Foreskin keratinocyte (primary cell): ENCODE measurements at places on chromosomes 6 and 20.
A peak's percentile ranks its signal among the peaks of the same experiment; 100 is the strongest.

GRCh38 chr20:25584905-25585704, at the start of gene NINL:
TSS of gene NINL (minus strand) at chr20:25585531. CDS start at chr20:25526587, 58,944 bp downstream.
- DNase-seq: peak; percentile 23

- no peak for DNase-seq
Measured at GRCh38 chr6:26366504-26366903, 1.5 kb downstream of the BTN3A2 start.

GRCh38 chr20:20743511-20744169, 31.2 kb upstream of the RALGAPA2 start:
- DNase-seq: no peak

- DNase-seq: peak; percentile 42
Measured at GRCh38 chr20:25247956-25248785, at the start of gene PYGB. TSS of gene PYGB (plus strand) at chr20:25248085. CDS start at chr20:25248179, 94 bp downstream.

DNA sequence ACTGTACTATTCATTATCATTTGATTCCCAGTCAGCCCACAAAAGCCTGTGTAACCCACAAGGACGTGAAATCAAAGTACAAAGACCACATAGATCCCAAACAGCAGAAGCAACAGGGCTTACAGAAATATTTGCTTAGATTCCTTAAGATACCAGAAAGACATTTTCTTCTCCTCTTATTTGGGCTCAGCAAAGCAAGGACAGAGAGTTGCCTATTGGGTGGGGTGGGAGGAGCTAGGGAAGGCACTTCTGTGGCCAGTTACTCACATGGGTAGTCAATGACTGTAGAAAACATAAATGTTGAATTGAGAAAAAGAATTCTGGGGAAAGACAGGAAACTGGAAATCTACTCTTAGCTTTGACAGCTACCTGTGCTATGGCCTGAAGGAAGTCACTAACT, 19.8 kb downstream of the PDE7B start:
- DNase-seq: peak; percentile 10

GRCh38 chr6:157443066-157443800, 62.2 kb downstream of the ZDHHC14 start:
- peak; percentile 62 for DNase-seq

- DNase-seq: no peak
Measured at GRCh38 chr20:34999021-34999451, 43.4 kb downstream of the MYH7B start.

DNA sequence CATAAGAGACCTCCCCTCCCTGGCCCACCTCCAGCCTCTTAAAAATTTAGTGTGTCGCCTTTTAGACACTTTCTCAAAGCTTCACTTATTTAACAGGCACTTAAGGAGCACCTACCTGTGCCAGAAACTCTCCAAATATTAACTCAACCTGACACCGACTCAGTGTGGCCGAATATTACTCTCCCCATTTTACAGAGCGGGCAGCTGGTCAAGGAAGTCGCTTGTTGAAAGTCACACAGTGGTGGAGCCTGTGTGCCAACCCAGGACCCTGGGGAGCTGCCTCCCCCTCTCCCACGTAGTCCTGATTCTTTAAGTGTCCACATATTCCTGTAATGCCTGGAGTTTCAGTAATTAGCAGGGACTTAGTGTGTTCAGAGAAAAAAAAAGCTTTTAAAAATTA, 1.0 kb upstream of the PMEPA1 start:
- no peak for DNase-seq

GRCh38 chr6:156555116-156555515, 222.1 kb upstream of the ARID1B start:
- no peak for DNase-seq

DNA sequence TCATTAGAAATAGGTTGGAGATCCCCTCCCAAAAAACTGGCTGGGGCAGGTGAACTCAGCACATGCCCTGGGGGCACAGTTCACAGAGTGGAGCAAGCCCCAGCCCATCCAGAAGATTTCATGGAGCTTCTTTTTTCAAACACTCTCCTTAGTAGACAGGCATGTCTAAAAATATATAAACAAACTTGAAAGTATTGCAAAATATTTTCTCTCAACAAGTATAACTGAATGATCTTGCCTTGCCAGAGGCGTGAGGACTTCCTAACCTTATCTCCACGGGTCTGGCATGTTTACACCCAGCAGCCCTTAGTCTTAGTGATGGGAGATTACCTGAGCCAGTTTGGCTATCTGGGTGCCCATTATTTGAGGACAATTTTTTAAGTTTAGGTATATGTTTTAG, 107.1 kb downstream of the QRSL1 start:
- DNase-seq: no peak

- DNase-seq: no peak
Measured at GRCh38 chr20:4412216-4412615, 309.5 kb upstream of the PRND start.

DNA sequence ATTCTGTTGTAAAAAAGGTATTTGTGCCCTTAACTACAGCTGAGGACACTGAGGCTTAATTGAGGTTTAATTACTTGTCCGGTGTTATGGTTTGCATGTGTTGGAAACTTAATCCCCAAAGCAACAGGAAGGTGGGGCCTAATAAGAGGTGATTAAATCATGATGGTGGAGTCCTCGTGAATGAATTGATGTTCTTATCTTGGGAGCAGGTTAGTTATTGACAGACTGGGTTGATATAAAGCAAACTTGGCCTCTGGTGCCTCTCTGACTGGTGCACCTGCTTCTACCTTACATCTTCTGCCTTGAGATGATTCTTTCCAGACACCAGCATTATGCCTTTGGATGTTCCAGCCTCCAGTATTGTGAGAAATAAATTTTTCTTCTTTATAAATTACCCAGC, 306.5 kb upstream of the HS3ST5 start:
- DNase-seq: no peak

- DNase-seq: no peak
Measured at GRCh38 chr6:80442366-80442765, 335.9 kb downstream of the BCKDHB start.

DNA sequence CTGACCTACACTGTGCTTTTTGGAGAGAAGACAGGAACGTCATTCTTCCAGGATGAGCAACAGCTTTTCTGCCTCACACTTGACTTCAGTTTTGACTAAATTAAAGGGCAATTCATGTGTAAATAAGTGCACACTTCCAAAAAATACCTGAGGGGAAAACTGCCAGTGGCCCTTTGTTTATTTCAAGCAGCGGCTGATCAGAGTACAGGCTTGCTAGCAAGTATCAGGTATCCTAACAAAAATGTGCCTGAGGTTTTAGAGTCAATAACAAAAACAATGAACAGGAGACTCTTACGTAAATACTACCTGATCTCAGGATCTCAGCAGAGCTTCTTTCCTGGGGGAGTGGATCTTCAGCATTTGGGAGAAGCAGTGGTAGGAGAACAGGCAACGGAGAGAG, 12.4 kb downstream of the LY86 start:
- DNase-seq: no peak

- DNase-seq: no peak
Measured at GRCh38 chr6:155400654-155400965, 55.0 kb downstream of the NOX3 start.

- peak; percentile 94 for DNase-seq
Measured at GRCh38 chr20:62740286-62741141, 31.9 kb downstream of the NTSR1 start.

DNA sequence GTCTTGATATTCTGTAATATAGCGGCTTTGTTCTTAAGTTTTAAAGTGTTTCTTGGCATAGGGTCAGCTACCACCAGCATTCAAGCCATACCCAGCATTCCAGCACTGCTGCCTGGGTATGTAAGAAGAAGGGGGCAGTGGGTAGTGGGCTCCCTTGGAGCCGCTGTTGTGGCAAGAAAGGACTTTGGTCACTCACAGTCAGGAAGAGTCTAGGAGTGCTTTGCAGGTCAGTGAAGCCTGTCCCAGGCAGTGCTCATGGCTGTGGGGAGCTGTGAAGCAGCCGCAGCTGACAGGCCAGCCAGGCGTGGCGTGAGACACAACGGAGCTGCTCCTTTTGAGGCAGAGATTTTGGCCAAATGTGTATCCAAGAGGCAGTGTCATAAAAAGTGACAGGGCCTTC, 512.0 kb downstream of the CDKAL1 start:
- no peak for DNase-seq

DNA sequence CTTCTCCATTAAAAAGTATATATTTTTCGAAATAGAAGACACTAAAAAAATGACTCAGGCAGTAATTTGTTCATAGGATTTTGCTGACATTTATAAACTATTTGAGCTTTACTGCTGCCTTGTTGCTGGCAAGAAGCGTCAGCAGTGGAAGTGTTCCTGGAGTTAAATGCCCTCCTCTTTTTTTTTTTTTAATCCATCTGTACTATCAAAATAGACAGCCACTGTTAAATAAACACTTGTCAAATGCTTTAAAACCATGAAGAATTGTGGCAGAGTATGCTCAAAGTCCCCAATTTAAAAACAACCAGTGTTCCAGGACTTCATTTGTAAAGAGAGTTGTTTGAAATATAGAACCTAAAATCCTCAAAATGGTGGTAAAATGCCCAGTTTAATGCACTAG, 253.8 kb downstream of the NKAIN2 start:
- no peak for DNase-seq

DNA sequence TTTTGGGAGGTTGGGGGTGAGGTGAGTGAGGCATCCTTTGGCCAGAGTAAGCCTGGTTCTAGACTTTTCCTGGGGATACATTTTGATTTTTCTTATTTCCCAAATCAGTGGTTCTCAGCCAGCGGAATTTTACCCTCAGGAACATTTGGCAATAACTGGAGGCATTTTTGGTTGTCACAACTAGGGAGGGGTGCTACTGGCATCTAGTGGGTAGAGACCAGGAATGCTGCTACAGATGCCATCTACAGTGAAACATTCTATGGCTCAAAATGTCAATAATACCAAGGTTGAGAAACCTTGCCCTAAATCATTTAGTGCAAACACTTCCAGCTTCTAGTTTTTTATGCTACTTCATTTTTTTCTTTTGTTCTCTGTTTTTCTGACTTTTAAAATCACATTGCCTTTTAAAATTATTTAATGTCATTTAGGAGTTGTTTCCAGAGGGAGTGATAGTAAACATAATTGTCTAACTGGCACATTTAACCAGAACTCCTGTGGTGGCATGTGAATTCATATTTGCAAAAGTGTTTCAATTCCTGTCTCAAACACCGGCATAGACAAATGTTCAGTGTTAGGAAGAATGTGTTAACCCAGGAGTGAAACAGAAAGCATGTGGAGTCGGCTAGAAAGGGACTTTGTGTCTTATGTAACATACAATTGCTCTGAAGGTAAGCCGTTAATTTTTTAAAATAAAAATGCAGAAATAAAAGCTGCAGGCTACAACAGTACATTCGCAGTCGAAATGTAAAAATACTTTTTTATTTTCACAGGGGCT, 59.0 kb downstream of the QRSL1 start:
- no peak for DNase-seq

- no peak for DNase-seq
Measured at GRCh38 chr6:48098923-48099322, 12.1 kb downstream of the PTCHD4 start.

DNA sequence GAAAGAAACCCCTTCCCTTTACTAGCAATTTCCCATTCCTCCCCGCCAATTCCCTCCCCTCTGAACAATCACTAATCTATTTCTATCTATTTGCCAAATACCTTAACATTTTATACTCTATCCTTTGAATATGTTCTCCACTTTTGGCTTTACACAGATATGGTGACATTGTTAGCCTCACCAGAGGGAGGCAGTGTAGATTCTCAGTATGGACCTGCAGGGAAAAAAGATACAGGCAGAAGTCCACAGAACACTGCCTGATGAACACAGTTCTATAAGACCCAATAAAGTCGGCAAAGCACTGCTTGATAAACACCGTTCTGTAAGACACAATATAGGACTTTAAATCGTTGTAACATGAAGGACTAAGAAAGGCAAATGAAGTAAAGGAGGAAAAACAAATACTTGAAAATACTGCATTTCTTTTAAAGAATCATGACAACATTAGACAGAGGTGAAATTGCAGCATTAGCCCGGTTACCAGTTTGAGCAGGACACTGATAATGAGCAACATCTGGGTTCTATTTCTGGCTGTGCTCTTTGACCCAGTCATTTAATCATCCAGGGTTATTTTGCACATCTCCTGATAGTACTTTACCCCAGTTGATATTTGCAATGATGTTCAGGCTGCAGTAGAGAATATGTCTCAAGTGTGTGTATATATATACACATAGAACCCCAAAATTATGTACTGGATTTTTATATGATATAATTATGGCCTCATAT, 296.8 kb downstream of the UTRN start:
- no peak for DNase-seq

DNA sequence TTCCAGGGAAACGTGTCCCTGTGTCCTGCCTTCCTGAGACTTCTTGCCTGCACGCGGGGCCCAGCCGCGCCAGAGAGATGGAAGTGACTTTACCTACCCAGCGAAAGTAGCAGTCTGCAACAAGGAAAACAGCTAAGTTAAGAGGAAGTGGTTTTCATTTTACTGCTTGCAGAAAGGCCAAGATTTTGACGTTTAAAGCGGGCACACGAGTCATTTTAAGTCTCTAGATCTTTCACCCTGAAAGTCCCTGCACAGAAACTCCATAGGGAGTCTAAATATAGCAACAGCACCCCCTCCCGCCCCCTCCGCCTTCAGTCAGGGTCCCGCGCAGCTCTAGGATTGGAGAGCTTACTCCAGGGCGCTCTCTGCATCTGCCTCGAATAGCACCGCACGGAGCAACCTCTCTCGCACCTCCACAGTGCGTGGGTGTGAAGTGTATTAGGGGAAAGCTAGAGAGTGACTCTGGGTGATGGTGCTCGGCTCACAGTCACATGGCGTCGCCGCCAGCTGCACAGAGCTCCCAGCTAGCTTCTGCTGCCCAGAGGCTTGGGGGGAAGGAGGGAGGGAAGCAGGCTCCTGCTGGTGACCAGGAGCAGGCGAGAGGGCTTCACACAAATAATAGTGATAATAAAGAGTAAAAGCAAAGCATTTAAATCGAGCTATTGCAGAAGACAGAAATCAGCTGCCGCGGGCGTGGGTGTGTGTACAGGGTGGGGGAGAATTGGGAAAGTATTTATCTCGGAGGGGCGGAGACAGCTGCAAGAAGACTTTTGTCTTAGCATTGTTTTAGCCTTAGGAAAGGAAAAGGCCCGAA, 1.8 kb upstream of the KCNQ5 start:
- no peak for DNase-seq

GRCh38 chr6:39453956-39454524, 131.5 kb upstream of the KCNK16 start:
- DNase-seq: peak; percentile 49

GRCh38 chr6:111080698-111081097, 6.6 kb upstream of the SLC16A10 start:
- DNase-seq: peak; percentile 40

DNA sequence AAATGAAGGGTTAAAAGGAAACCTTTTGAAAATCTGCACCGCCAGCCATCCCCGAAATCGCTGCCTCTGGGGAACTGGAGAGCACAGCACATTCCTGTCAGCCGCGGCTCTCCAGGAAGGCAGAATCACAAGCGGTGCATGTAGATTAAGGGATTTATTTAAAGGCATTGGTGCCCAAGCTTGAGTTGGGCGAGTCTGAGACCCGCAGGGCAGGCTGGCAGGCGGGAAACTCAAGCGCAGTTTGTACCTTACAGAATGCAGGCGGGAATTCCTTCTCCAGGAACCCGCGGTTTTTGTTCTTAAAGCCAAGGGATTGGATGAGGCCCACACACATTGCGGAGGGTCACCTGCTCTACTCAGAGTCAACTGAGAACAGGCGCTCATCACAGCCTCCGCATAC, 10.8 kb downstream of the GPR31 start:
- DNase-seq: no peak
